ENCODE measurements at places on chromosomes 13 and 19.
A peak's percentile ranks its signal among the peaks of the same experiment; 100 is the strongest.

DNA sequence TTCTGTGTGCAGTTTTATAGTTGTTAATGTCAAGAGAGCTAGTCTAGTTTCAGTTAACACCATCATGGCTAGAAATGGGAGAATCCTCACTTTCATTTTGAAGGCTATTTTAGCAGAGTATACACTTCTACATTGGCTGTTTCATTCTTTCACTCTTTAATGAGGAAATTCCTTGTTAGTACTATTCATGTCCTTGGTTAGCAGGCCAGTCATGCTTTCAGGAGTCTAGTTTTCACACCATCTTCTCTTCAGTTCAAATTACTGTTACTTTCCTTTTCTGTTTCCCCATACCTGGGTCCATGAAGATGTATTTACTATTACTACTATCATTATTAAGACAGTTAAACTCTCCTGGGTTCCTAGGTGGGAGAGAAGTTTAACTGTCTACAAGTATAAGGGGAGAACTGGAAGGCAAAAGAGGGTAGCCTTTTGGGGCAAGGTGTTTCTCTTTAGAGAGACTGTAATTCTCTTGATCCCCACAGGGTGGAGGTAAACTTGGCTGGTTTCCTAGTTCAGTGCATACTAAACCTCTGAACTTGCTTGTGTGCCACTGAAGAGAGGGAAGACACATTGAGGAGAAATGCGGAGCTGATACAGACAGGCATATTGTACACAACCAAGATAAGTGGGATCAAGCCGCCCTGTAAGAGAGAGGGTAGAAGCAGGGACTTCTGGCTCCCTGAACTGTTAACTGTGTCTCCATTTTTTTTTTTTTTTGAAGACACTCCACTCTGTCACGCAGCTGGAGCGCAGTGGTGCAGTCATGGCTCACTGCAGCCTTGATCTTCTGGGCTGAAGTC lies 41.3 kb upstream of the IGFL4 start:
- DNase-seq, result no peak

- peak; percentile 64 for DNase-seq
Observed at GRCh38 chr13:111365149-111366005, 44.9 kb downstream of the TEX29 start.

DNA sequence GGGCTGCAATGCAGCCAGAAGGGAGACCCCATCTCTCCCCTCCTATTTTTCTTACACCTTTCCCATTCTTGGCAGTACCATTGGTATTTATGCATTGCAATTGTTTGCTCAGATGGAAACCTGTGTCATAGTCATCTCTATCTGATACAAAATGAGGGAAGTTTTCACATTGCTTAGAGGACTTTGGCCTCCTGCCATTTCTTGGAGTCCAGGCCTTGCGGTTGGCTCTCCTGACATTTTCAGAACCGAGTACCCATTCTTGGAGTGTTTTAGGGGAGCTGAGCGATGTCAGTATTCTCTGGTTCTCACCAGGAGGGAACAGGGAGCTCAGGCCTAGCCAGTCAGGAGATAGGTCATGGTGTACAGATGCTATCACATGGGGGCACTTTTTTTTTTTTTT lies 1.5 kb downstream of the SIN3B start:
- no peak for DNase-seq

- no peak for DNase-seq
Observed at GRCh38 chr13:30806784-30807183, 71.4 kb downstream of the ALOX5AP start.

DNA sequence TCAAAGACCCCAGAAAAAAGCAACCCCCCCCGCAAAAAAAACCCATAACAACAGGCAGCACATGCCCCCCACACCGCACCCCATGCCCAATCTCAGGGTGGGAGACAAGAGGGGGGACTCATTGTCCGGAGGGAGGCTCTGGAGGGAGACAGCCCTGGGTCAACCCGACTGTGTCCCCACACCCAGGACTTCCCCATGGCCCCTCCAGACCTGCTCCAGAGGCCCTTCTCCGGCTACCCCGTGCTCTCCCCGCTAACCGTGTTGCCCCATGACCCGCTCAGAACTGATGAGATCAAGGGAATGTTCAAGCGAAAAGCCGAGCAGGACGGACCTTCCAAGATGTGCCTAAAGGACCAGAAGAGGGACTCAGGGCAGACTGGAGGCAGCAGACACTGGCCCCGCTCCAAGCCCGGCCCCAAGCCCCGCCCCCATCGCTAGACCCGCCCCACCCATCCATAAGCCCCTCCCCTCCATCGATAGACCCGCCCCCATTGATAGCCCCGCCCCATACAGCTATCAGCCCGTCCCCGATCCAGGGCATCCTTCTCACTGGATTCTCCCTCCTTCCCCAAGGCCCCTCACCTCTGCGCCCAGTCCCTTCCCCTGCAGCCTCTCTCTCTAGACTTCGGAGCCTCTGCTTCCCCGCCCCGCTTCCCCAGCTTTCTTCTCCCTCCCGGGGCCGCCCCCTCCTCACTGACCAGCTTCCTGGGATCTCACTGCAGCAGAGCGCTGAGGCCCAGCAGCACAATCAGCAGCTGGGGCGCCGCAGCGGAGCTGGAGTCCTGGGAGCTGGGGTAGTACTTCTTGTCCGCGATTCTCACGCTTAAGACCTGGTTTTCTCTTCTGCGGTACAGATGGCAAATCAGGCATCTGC lies 2.2 kb downstream of the BST2 start:
- DNase-seq, result no peak

- DNase-seq, result peak; percentile 91
Observed at GRCh38 chr13:41458187-41458760, 924 bp downstream of the RGCC start.

DNA sequence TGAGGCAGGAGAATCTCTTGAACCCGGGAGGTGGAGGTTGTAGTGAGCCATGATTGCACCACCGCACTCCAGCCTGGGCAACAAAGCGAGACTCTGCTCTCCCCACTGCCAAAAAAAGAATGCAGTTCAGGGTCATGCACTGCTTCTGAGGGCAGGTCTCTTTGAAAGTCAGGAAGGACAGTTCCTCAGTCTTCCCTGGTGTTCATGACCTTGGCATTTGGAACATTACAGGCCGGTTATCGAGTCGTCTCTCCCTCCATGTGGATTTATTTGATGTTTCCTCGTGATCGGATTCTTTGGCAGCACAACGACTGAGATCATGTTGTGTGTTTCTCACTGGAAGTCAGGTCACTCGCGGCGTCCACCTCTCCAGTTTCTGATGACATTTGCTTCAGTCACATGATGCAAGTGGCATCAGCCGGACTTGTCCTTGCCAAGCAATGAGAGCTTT lies 17.2 kb downstream of the FGF21 start:
- DNase-seq, result no peak

DNA sequence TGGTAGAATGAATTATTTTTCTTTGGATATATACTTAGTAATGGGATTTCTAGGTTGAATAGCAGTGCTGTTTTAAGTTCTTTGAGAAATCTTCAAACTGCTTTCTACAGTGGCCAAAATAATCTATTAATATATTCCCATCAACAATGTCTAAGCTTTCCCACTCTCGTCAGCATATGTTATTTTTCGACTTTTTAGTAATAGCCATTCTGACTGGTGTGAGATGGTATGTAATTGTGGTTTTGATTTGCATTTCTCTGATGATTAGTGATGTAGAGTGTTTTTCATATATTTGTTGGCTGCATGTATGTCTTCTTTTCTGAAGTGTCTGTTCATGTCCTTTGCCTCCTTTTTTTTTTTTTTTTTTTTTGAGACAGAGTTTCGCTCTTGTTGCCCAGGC lies 90.2 kb upstream of the CSNK1A1L start:
- DNase-seq, result no peak

DNA sequence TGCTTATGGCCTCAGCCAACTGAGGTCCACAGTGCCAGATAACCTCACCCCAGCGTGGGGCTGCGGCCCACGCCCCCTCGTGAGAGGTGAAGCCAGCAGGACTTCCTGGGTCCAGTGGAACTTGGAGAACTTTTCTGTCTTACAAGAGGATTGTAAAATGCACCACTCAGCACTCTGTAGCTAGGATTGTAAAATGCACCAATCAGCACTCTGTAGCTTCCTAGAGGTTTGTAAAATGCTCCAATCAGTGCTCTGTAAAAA lies 109.1 kb downstream of the AKAP11 start:
- DNase-seq, result no peak

DNA sequence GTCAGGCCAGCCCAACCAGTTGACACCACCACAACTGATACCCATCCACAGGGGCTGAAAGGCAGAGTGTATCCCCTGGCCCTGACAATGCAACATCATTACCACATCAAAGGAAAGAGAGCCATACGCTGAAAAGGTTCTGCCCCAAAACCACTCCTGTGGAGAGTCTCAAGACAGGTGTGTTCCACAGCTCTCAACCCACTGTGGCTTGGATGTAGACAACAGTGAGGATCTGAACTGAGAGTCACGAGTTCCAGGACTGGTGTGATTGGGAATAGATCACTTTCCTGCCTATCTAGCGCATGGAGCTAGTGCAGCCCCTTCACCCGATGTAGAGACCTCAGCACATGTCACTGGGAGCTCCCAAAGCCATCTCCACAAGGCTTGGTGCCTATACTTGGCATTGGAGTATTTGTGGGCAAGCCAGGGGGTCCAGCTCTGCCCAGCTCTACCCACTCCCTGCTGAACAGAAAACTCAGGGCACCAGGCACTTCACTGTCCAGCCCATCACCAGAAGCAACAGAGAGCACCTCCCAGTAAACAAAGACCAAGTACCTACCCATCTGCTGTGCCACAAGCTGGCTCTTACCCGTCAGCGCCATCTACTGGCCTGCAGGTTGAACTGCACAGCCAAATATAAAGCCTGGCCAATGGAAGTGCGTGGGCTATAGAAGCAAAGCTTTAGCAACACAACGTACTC lies 579.5 kb downstream of the UQCRFS1 start:
- no peak for DNase-seq
